ENCODE measurements at places on chromosomes 6 and 20.

GRCh38 chr6:148550569-148550968, 196.3 kb upstream of the UST start:
- no peak for DNase-seq

GRCh38 chr6:127566651-127567050, 10.3 kb upstream of the C6orf58 start:
- DNase-seq = no peak

- peak; percentile 36 for DNase-seq
Observed at GRCh38 chr6:30357678-30358540, 13.0 kb downstream of the RPP21 start.

- DNase-seq = no peak
Observed at GRCh38 chr20:9974324-9974723, 60.5 kb upstream of the ANKEF1 start.

DNA sequence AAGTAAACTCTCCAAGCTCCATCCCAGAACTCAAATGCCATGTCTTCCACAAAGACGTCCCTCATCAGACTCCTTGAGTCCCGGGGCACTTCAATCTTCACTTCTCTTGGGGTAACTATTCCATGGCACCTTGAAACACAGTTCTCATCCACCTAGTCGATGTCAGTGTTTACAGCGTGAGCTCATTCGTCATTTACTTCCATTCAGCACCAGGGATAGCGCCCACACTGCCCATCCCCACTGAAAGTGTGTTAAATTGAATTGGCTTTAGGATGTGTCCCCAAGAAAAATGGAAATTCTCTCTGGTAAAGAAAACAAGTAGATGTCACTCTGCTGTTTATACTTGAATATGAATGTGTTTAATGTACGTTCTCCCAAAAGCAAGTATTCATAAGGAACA, 31.3 kb downstream of the KCNK15 start:
- DNase-seq = peak; percentile 31

- no peak for DNase-seq
Observed at GRCh38 chr6:157974967-157975366, 6.7 kb upstream of the SYNJ2 start.

DNA sequence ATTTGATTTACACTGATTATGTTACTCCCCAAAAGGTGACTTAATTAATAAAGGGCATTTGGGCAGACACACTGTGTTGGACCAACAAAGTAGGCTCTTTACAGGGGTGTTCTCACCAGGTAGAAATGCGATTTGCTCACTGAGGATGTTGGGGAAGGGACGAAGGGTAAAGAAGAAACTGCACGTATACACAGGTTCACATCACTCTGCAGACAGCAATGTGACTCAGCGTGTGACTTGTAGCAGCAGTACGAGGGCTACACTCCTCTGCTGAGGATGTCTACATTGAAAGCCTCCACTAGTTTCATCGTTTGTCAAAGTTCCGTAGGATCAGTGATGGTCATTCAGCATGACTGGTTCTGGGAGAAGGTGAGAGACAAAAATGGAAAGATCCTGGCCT, 52.7 kb upstream of the TMEM181 start:
- no peak for DNase-seq

DNA sequence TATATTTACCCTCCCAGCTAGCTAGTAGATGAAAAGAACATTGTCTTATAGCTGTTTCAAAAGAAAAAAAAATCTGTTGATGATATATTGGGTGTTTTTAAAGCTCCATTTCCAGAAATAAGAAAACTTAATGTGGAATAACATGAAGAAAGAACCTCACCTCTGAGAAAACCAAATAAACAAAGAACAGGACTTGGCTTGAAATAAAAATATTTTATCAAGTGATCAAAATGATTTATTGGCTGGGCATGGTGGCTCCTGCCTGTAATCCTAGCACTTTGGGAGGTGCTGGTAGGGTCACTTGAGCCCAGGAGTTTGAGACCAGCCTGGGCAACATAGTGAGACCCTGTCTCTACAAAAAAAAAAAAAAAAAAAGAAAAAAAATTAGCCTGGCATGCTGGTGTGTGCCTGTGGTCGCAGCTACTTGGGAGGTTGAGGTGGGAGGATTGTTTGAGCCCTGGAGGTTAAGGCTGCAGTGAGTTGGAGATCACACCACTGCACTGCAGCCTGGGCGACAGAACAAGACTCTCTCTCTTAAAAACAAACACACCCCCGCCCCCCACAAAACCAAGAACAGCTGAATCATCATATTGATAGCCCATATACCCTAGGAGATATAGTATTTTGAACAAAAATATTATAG, 7.9 kb downstream of the RNF24 start:
- no peak for DNase-seq

GRCh38 chr20:34883087-34883688, 6.8 kb downstream of the ACSS2 start:
- no peak for DNase-seq

GRCh38 chr6:44180406-44180805, 21.8 kb downstream of the CAPN11 start:
- no peak for DNase-seq

DNA sequence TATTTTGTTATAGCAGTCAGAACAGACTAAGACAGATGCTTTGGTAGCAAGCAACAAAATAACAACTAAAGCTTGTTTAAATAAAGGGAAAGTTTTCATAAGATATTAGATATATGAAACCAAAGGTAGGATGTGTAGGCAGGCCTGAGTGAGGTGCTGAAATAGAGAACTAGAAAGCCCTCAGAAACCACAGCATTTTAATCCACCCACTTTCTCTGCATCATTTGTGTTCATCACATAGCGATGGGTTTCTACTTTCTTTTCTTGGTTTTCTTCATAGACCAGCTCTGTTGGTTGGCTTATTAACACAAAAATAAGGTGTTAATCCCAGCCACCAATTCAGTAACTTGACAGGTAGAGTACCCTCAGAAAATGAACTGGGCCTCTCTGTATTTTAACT, 58.6 kb downstream of the RPS12 start:
- DNase-seq = no peak

All from right renal pelvis (tissue), 4 donors.